ENCODE measurements at places on chromosomes 12 and 14. TPM values are rescaled to one million over a fixed set of nuclear protein-coding genes. Genes with fewer than 3 reads are reported as not detected.

The C14orf132 gene
- total RNA-seq: 2.6 TPM

The NOVA1 gene
- total RNA-seq: 0.31 TPM

The HOXC12 gene
- total RNA-seq: not detected

The SERPINA12 gene
- total RNA-seq: not detected

The SERPINA6 gene
- not detected for total RNA-seq

The HDAC7 gene
- total RNA-seq: 26.8 TPM

The OR6J1 gene
- not detected for total RNA-seq

The KRT8 gene
- total RNA-seq: 3,912 TPM
